ENCODE measurements at places on chromosomes 2 and 18.

DNA sequence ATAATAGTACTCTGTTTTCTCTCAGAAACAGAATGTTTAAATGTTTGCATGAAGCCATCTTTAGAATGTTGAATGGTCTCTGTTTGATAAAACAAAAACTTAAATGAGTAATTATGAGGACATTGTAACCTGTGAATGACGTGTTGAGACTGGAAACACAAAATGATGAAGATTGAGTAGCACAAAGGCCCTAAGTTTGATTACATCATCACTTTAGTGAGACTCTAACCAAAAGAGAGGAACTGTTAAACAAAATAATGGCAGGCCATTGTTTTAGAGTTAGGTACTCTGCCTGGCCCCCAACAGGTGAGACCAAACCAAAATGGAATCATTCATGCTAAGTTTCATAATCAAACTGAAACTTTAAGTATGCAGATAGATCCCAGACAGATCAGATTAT lies 1561.7 kb upstream of the SLC39A10 start:
- no peak for DNase-seq

- DNase-seq, result no peak
These were observed 1.0 kb downstream of the CHST10 start for GRCh38 chr2:100416397-100416934.

DNA sequence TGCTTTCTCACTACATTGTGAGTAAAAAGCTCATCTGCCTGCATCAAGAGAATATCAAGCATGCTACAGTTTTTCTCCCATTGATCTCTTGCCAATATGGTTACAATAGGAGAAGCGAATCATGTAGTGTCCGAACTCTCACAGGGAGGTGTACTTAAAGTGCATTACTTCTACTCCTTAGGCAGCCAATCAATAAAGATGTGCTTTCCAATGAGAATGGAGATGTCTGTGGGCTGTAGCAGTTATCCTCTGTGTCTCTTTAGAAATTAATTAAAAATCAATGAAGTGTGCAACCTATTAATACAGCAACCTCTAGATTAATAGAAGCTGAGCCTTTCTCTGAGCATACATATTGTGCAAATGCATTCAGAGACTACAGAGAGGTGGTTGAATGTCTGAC lies 883.7 kb downstream of the CPS1 start:
- DNase-seq, result no peak

DNA sequence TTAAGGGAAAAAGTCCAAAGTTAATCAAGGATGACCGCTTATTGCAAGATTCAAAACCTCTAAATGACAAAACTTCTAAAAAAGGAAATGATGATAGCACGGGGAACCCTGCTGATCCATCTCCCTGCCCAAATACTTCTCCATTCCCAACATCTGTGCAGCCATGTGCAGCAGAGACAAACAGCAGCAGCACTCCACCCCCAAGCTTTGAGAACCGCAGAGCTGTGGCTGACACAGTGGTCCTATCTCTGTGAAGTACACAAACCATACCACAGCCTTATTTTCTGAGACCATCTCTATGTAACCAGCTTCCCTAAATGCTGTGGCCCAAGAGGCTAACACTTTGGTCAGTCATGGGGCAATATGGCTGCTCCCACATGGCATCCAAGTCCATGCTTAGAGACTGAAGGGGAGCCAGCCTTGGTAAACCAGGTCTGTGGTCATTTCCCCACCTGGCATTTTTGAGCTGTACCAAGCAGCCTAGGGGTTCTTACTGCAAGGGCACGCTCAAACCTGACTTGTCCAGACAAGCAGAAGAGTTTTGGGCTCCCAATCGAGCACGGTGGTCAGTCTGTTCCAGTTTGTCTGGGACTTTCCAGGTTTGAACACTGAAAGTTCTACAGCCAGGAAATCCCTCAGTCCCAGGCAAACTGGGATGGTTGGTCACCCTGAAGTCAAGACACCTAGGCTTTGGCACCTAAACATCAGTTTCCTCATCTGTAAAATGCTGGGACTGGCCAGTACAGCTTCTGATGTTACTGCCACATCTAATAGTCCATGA lies 17.1 kb upstream of the NFE2L2 start:
- no peak for DNase-seq

DNA sequence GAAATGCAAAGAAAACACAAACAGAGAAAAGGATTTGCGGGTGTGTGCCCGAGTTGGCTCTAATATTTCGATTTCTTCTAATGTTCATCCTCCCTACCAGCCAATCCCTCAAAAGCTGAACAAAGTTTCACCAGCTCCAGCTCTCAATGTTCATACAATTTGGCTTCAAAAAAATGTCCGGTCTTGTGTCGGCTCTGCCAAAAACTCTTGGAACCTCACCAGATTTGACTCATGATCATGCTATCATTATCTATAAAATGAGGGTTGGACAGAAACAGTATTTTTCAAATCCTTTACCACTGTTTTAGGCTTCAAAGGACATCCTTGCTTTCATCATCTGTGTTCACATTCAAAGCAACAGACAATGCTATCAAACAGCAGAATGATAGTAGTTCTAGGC lies 88.2 kb downstream of the CRACDL start:
- DNase-seq, result no peak

DNA sequence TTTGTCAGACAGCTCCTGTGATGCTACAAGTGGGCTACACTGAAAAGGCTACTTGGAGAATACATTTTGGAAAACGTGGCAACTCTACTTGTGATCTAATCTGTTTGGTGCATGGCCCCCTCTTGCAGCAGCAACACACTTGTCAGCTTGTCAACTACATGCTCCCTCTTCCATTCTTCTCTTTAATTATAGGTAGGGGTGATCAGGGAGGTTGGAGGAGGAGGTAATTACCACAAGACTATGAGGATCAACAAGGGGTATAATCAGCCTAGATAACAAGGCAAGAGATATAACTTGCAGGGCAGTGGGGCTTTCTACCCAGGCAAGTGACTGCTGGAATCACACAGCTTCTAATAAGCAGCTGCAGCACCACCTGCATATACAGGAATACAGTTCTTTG lies 104.9 kb downstream of the ACVR1 start:
- DNase-seq, result no peak

Data from head of caudate nucleus (tissue), 42 donors.